ENCODE measurements at places on chromosomes 7 and 10.

DNA sequence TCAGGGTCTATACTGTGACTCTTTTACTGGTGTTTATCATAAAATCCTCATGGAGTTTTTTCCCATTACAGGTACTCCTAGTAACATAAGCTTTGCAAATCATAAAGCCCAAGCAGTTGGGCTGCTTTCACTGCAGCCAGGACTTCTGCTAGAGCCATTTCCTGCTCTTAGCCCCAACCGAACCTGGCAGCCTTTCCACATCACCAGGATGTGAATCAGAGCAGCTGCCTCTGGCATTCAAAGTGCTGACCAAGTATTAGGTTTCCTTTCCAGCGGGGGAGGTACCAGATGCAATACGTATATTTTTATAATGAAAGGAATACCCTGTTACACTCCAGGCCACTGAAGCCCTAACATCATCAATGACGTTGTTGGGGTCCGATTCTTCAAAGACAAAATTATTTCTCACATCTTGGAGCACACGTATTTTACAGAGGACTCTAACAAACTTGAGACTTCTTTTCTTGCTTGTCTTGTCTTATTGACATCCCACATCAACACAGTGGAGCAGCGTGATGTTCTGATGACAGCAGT, 3.6 kb upstream of the HTR5A start:
- DNase-seq = no peak

- DNase-seq = no peak
Measured at GRCh38 chr10:78577712-78578111, 491.1 kb upstream of the ZMIZ1 start.

GRCh38 chr10:60042262-60042661, 135.9 kb upstream of the CCDC6 start:
- DNase-seq = no peak

- DNase-seq = no peak
Measured at GRCh38 chr7:73341877-73342276, 13.9 kb downstream of the FKBP6 start.

GRCh38 chr7:158816995-158817394, 12.3 kb downstream of the ESYT2 start:
- DNase-seq = no peak

DNA sequence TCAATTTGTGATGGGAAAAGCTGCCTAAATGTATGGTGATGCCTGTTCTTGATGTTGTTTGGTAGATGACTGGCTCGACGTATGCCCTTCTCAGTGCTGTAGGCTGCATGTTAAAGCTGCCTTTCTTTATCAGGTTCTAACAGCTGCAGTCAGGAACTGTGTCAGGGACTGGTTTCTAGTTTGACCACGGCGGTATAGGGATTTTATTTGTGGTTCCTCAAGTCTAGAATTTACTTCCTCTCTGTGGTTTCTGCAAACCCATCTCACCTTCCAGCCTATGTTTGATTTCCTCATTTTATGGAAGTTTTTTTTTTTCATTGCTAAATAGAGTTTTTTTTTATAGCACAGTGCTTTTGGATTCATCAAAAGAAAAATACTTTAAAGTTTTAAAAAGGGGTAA, 26.5 kb downstream of the LMTK2 start:
- no peak for DNase-seq

DNA sequence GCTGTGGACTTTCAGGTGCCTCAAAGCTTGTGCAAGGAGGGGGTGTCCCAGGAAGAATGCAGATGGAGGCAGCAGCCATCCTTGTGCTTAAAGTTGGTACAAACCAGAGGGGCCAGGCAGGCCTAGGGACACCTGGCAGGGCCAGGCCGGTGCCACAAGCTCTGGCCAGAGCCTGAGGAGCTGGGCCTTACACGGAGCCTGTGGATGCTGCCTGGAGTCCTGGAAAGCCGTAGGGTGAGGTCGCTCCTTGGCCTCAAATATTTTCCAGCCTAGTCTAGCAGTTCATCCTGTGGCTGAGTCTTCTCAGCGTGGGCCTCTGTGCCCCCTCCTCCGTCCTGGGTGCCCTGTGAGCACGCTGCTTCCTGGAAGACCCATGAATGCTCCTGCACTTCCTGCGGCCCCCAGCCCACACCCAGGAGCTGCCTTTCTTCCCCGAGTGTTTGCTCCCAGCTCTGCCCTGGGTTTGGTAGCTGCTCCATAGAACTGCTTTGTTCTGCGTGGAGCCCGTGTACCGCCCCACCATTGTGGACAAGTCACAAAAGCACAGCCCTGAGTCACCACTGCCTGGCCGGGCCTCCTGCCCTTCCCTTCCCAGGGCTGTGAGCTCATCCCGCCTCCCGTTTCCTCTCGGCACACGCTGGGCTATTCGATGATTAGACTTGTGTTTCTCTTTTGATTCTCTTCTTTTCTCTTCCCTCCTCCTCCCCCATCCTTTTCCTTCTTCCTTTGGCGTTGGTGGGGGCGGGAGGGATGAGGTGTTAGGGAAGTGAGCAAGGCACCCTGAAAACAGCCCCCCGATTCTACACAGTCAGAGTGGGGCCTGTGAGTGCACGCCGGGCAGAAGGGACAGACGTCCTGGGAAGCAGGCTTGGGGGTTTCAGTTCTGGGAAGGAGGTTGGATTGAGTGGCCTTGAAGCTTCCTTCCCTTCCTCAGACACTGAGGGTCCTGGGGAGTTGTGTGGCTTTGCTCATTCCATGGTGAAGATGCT, 73.2 kb upstream of the SHH start:
- no peak for DNase-seq

GRCh38 chr10:33901166-33901565, 566.7 kb upstream of the NRP1 start:
- DNase-seq = no peak

GRCh38 chr7:27808626-27809025, 68.7 kb downstream of the TAX1BP1 start:
- DNase-seq = no peak

GRCh38 chr10:62858364-62858763, 42.2 kb upstream of the EGR2 start:
- peak; percentile 21 for DNase-seq

DNA sequence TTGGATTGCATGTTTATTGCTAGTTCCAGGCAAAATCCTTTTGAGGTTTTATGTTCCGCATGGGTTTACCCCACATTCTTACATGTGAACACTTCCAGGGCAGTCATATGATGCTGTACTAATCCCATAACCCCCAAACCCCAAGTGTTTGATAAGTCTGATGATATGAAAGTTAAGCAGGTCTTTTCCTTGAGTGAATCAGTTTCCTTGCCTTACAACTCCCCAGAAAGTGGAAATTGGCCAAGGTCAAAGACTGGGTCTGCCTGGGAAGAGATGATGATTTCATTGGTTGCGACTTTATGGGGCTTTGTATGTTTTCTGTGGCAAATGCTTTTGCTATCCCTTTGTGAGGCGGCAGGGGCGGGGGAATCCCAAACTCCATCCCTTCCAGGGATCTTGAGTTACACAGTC, 24.7 kb downstream of the AFAP1L2 start:
- DNase-seq = no peak

- DNase-seq = no peak
Measured at GRCh38 chr10:88901984-88902789, 22.1 kb downstream of the STAMBPL1 start.

DNA sequence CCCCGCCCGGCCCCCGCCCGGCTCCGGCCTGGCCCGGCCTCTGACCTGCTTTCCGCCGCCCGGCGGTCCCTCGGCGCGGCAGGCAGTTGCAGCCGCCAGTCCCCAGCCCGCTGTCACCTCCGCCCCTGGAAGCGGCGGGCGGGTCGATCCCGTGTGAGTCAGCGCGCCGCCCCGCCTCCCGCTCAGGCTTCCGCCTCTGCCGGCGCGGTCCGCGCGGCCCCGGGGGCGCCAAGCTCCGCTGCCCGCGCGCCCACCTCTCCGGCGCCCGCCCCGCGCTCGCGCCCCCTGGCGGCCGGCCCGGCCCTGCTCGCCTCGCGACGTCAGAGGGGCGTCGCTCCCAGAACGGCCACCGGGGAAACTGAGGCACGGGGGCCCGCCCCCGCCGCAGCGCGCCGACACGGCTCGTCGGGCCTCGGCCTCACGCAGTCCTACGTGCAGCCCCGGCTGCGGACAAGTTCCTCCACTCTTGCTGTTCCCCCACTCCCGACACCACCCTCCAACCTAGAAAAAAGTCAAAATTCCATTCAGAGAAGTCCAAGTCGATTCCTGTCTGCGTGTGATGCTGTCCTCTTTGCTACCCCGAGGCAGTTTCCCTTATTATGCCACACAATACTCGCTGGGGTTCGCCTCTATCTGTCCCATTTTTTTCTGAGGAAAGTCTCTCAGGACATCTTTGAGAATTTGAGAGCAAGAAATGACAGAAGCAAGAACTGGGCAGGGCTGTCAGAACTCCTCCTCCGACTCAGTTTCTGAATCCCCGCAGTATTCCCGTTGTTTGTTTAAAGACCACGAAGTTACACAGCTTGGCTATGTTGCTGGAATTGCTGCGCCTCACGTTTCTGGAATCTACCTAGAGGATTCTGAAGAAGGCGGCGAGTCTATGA, at the start of gene DNMBP:
DNMBP (minus strand) TSS at position 155 of the 884 bp plus-strand sequence. CDS start 37,823 bp downstream, outside the sequence.
- DNase-seq = peak; percentile 84

DNA sequence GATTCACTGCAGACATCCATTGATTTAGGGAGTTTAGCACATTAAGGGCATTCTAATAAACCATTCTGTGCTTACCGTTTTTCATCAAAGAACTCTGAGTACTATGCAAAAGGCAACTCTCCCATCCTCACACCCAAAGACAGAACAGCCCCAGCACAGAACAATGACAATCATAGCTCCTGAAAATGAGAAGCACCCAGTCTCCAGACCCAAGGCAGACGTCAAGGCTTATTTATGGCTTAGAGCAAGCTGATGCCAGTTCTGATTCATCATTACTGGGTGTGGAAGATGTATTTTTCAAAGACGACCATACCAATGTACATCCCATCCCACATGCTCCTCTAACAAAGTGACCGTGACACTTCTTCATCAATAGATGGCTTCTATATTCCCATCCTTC, 67.6 kb downstream of the OSBPL3 start:
- no peak for DNase-seq

GRCh38 chr7:104299323-104299722, 29.1 kb upstream of the LHFPL3 start:
- no peak for DNase-seq

- no peak for DNase-seq
Measured at GRCh38 chr7:100444311-100445278, 8.3 kb upstream of the PPP1R35 start.

GRCh38 chr7:140641524-140642195, 1.0 kb upstream of the DENND2A start:
- DNase-seq = no peak

- DNase-seq = peak; percentile 89
Measured at GRCh38 chr7:64098-64915, 128.1 kb upstream of the FAM20C start.

DNA sequence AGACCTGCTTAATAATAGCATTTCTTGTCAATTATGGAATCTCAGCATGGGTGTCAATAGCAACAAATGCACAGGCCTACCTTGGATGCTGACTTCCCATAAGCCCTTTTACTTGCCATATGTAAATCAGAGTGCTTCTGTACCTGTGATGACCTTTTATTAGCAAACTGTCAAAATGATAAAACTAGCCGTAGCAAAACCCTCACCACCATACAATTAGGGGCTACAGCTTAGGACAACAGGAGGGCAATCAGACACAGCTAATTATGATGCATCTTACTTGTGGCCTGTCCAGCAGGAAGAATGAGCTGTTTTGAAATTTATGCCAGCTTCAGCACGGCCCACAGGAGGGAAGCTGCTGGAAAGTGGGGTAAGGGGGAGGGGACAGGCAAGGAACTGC, 201.6 kb downstream of the TAX1BP1 start:
- DNase-seq = no peak

GRCh38 chr7:117839507-117839906, 33.7 kb downstream of the CTTNBP2 start:
- DNase-seq = no peak

DNA sequence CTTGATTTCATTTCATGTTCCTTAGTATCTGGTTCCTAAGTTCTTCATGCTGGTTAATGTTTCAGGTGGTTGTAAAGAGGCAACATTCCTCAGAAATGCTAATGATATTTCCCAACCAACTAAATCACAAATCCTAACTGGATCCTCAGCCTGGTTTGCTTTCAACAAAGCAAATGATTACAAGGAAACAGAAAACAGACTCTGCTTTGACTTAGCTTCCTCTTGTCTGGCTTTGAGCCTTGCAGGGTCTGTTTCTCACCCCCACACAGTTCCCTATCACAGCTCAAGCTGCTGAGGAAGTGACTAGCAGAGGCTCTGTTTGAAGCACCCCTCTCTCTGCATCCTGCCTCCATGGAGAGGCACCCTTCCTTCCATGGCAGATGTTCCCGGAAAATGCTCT, 130.2 kb upstream of the CTTNBP2 start:
- DNase-seq = no peak

DNA sequence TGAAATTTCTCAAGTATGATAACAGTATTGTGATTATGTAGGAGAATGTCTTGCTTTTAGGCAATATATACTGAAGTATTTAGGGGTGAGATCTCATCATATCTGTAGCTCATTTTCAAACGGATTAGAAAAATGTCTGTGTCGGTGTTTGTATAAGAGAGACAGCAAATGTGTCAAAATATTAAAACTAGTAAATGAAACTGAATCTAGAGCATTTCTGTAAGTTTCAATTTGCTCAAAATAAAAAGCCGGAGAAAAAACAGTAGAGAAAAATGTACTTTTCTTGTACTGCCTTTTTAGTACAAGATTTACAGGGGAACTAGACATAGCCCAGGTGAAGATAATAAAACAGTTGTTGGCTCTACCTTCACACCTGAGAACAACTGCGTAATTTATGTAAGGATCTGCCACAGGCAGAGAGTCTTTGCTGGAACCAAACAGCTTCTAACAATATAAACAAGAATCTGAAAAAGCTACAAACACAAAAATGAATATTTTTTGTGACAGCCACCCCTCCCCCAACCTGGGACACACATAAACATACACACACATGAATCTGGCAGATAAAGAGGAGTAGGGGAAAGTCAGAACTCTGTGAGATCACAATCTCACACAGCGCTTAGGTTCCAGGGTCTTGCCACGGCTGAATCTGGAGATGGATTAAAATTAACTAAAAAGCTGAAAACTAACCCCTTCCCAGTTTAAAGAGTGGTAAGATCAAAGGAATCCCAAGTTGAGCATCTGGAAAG, 153.3 kb downstream of the AVL9 start:
- DNase-seq = no peak

GRCh38 chr10:119377451-119377957, 165.0 kb downstream of the RGS10 start:
- DNase-seq = no peak

DNA sequence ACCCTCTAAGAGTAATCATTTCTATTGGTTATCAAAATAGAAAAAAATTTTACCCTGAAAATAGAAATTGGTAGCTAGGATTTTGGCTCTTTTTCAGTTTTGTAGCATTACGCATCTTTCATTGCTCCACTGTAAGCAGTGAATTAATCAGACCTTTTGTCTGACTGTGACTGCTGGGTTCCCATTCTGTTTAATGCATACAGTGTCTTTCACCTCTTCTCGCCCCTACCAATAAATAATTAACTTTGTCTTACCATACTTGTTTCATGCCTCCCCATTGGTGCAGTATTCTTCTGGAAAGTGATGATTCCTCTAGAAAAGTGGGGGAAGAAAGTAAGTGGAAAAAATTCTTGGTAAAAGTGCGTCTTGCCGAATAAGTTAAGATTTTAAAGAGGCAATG, 73.2 kb downstream of the AP3M1 start:
- DNase-seq = no peak

GRCh38 chr10:30857803-30858202, 173.9 kb downstream of the ZNF438 start:
- peak; percentile 80 for DNase-seq
